Right atrium auricular region (tissue), 2 donors: ENCODE measurements at places on chromosomes 6 and 20. TPM values are rescaled to one million over a fixed set of nuclear protein-coding genes. Genes with fewer than 3 reads are reported as not detected.

The DEFB124 gene
- not detected for total RNA-seq

- DNase-seq: no peak
These were observed 77.8 kb upstream of the HTR1E start for GRCh38 chr6:86859513-86859912.

DNA sequence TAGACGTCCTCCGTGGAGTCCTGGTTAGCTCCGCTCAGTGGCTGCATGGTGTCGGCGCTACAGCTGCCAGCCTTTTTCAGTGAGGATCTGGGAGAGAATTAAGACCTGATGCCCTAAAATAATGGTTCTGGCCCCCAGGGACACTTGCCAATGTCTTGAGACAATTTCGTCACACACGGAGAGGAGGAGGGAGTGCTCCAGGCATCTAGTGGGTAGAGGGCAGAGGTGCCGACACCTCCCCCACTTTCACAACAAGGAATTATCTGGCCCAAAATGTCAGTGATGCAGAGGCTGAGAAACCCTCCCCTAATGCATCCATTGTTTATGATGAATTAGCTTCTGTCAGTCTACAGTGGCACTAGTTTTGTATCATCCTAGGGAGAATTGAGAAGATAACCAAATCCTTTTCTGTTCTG, 24.4 kb downstream of the TMEM181 start:
- no peak for DNase-seq

DNA sequence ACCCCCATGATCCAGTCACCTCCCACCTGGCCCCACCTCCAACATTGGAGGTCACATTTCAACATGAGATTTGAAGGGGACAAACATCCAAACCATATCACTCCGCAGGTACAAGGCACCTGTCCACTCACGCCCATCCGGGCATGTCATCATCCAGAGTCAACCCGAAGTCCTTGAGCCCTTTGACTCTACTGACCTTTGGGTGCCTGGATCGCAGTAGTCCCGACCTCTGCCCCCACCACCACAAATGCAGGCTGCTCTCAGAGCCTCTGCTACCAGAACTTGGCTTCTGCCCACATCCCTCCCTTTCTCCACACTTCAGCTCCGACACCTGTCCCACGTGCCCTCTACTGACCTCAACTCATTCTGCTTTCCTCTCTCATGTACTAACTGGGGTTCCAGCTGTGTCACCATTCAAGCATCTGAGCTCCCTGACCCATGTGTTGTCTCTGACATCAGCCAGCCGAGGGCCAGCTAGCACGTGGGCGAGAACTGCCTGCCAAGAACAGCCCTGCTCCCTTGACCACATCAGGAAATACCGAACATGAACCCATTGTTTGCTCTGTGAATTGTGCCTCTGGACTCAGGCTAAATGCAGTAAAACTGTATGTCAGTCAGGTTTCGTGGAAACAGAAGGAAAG, 498.3 kb upstream of the SULF2 start:
- DNase-seq: no peak

DNA sequence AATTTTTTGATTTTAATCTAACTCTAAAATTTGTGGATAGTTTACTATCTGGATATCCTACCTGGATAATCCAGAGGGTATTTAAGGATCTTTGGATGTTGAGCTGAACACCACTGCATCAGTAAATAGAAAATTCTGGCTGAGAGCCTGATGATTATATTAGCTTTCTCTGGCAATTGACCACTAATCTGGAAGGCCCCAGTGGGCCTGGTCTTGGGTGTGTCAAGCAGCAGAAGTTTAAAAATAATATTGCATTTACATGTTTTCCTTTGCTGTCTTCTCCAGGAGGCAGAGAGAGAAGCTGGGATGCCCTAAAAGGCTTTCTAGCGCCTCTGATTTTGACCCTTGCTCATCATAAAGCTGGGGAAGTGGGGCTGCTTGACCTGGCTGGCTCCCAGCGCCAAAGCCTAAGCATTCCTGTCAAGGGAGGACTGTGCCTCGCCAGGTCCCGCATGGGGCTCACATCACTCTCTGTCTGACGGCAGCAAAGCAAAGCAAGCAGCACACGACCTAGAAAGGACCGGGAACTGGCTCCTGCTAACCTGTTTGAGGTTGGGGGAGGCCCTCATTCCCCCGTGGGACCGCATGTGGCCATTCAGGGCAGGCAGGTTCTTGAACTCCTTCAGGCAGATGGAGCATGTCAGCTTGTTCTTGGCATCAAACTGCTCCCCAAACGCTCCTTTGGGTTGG, 46.6 kb upstream of the MRPS10 start:
- no peak for DNase-seq

DNA sequence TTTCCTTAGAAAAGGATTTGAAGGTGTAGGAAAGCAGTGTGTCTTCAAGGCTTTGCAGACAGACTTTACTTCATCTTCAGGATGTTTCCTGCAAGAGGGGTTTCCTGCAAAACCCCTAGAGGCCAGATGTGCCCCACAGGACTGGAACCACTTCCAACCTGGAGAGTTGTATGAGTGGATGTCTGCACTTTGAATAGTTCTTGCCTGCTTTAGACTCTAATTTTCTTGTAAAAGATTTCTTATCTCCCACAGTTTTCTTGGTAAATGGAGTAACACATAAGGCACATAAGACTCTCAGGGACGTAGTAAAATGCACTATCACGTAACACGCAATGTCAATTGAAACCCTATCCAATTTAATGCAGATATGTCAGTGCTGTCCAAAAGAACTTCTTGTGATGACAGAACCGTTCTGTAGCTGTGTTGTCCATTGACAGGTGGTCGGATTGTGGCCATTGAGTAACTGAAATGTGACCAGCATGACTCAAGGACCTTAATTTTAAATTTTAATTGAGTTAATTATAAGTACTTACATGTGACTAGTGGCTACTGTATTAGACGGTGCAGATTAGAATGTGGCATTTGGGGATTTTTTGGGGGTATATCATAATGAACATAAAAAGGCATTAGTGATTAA, 118.7 kb downstream of the JARID2 start:
- DNase-seq: no peak
